ENCODE measurements at places on chromosomes 13 and 19.

GRCh38 chr19:13152356-13152973 lies 2.3 kb downstream of the IER2 start:
- no peak for DNase-seq

- no peak for DNase-seq
These were observed 28.6 kb downstream of the NAXD start for GRCh38 chr13:110643768-110644421.

DNA sequence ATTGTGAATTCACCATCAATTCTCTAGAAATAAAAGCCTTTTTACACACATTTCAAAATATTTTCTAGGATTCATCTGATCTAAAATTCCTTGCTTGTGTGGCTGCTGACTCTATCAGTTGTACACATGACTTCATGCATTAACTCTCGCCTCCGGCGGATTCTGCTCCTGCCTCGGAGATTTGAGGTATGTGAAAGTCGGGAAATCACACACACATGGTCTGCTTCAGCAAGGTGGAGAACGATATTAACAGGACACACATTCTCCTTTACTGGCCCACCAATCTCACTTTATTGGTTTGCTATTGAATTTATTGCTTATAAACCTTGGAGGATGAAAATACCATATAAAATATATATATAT lies 855.7 kb downstream of the SLITRK5 start:
- DNase-seq: no peak

DNA sequence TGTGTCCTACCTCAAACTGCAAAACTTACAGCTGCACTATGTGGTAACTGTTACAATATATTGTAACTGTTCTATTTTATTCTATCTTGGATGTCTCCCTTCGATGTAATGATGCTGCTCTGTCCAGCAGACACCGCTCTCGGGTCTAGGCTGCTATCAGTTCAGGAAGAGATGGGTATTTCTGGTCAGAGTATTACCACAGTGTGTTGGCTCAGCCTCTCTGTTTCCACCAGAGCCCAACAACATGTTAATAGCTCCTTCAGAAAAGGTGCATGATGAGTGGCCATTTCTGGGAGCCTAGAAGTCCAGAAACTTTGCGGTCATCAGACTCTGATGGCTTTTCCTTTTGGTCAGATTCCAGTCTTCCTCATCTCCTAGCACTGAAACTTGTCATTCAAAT lies 35.9 kb upstream of the IGFL1 start:
- no peak for DNase-seq

- DNase-seq: no peak
These were observed 112.8 kb upstream of the GPR12 start for GRCh38 chr13:26873386-26873698.

DNA sequence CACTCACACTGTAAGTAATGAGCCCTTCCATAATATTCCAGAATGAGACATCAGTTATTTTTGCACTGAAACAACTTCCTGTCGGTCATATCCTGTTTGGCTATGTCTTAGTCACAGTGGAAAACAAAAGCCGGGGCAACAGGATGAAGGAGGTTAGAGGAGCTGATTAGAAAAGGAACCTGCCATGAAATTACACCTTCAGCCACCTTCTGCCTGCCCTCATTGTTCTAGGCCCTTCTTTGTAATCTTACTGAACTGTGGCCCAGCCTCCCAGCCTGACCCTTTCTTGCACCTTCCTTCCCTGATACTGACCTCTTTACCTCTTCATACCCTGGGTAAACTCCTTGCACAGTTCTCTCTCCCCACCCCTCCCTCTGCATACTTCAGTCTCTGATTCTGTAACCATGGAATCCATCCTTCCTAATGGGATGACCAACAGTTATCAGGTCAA lies 67.3 kb downstream of the DOCK9 start:
- no peak for DNase-seq

DNA sequence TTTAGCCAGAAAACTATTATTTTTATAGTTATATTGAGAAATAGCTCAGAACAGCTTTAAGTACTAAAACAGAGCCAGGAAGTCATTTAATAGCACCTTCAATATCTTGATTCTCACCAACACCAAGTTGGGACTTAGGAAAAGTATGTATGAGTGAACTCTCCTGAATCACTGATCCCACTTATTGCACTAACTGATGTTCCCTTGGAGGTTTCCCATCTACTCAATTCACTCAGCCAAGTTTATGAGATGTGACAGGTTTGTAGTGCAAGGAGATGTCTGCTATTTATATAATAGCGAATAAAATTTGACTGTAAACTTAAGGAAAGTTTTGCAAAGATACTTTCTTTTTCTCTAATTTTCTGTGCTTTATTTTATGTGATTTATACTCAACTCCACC lies 1147.6 kb upstream of the PCDH20 start:
- no peak for DNase-seq

- DNase-seq: no peak
These were observed 1862.4 kb downstream of the OLFM4 start for GRCh38 chr13:54890976-54891375.

GRCh38 chr13:37131092-37131491 lies 25.6 kb upstream of the CSNK1A1L start:
- DNase-seq: no peak

- no peak for DNase-seq
These were observed 68.7 kb downstream of the IRS2 start for GRCh38 chr13:109717686-109718085.

- DNase-seq: no peak
These were observed 519.9 kb downstream of the PCDH17 start for GRCh38 chr13:58151452-58151851.

- no peak for DNase-seq
These were observed 104.2 kb downstream of the TDRD3 start for GRCh38 chr13:60501236-60501635.

- no peak for DNase-seq
These were observed 45.6 kb upstream of the MRI1 start for GRCh38 chr19:13718733-13719132.

GRCh38 chr13:100534147-100534843 lies 54.3 kb downstream of the GGACT start:
- DNase-seq: no peak

DNA sequence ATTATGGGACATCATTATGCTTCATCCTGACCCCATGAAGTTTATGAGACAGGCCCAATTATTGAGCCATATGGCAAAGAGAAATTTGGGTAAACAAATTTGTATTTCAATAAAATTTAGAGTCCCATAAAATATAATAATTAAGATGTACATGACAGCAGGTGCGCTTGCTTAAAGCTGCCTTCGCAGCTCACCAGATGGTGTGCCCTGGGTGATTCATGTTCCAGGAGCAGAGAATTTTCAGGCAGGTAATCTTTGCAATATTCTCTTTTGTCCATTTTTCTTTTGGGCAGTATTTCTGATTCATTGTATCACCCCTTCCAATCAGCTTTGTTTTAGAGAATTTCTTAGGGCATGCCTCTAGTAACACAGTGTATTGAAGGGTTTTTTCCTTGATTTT lies 39.5 kb upstream of the WASF3 start:
- no peak for DNase-seq

- no peak for DNase-seq
These were observed 23.1 kb upstream of the COG3 start for GRCh38 chr13:45441633-45442032.

DNA sequence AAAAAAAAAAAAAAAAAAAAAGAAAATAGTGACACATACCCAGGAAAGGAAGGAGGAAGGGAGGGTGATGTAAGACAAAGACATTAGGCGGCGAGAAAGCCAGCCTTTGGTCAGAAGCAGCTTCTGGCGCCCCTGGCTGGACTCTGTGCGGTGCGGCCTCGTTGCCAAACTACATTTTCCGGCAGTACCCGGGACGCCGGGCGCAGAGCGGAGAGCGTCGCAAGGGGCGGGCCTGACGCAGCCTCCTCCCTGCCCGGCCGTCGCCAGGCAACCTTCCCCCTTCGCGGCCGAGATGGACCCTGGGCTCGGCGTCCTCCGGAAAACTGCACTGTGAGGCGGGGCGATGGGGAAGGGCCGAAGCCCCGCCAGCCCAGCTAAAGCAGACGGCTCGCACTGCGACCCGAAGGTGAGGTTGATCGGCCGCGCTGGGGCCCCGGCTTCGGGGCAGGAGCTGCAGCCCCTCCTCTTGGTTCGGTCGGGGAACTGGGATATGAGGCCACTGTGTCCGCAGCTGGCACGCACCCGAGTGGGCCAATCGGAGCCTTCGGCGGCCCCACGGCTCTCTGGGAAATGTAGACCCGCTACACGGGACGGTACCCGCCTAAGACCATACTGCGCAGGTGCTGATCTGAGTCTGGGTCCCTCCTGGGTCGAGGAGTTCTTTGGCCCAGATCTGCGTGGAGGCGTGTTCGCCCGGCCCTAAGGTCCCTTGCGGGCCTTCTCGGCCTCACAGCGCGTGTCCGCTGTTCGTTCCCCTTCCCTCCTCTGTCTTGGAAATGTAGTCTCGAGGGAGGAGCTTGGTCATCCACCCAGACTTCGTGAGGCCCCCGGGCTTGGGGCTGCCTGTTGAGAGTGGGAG lies 2.3 kb upstream of the MZF1 start:
- no peak for DNase-seq

DNA sequence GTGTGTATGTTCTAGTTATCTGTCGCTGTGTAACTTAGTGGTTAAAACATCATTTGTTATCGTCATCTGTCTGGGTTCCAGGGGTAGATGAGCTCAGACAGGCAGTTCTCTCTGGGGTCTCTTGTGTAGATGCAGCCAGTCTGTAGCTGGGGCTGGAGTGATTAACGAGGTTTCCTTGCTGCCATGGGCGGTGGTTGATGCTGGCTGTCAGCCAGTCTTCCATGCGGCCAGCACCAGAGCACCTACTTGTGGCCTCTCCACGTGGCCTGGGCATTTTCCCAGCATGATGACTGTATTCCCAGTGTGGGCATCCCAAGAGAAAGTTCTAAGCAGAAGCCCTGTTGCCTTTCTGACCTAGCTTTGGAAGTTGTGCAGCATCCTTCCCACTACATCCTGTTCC lies 10.7 kb downstream of the ERCC5 start:
- no peak for DNase-seq

- no peak for DNase-seq
These were observed 30.2 kb downstream of the C2CD4C start for GRCh38 chr19:378706-379105.

DNA sequence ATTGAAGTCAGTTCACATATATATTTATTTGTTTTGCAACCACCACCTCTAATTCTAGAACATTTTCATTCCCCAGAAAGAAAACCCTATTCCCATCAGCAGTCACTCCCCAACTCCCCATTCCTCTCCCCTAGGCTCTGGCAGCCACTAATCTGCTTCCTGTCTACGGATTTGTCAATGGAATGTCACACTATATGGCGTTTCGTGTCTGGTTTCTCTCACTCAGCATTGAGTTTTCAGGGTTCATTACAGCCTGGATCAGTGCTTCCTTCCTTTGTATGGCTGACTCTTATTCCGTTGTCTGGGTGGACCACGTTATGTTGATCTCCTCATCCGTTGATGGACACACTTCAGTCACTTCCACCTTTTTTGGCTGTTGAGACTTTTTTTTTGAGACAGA lies 9.3 kb downstream of the COLGALT1 start:
- DNase-seq: no peak

- DNase-seq: no peak
These were observed 42.5 kb downstream of the WDFY2 start for GRCh38 chr13:51626749-51627148.

DNA sequence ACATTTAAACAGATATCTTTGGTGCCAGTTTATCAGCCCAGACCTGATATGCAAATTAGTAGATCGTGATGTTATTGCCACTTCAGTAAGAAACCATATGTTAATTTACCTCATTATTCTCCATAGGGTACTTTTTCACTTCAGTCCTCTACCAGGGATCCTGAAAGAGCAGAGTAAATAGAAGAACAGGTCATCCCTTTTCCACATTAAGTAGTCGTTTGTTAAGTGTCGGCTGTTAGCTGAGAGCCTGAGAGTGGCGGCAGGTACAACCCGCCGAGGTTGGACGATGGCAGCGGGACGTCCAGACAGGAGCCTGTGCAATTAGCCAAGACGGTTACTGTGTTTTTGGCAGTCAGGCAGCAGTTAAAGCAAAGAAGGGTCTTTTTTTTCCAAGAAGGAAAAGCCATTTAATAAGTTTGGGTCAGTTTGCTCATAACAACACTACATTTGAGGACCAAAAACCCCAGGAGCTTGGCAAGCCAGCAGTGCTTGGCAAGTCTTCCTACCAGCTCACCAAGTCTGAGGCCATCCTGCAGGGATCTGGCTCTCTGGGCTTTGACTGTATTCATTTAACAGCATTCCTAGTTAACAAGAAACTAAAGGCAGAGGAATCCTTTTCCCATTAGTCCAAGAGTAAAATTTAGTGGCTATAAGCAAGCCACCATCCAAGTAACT lies 231.8 kb downstream of the SHISA2 start:
- DNase-seq: no peak

- DNase-seq: no peak
These were observed 42.7 kb downstream of the CAPN12 start for GRCh38 chr19:38701455-38702063.

- no peak for DNase-seq
These were observed 2.0 kb downstream of the LRRC4B start for GRCh38 chr19:50565984-50566903.

- DNase-seq: no peak
These were observed 66.2 kb downstream of the SLC15A1 start for GRCh38 chr13:98686270-98686669.

- DNase-seq: no peak
These were observed 4.7 kb upstream of the CCDC169 start for GRCh38 chr13:36302289-36302688.

GRCh38 chr13:101398920-101399319 lies 17.4 kb downstream of the NALCN start:
- no peak for DNase-seq

GRCh38 chr13:63389756-63390155 lies 1974.1 kb upstream of the PCDH20 start:
- DNase-seq: no peak

- no peak for DNase-seq
These were observed 3.5 kb upstream of the C19orf85 start for GRCh38 chr19:55468054-55468393.

DNA sequence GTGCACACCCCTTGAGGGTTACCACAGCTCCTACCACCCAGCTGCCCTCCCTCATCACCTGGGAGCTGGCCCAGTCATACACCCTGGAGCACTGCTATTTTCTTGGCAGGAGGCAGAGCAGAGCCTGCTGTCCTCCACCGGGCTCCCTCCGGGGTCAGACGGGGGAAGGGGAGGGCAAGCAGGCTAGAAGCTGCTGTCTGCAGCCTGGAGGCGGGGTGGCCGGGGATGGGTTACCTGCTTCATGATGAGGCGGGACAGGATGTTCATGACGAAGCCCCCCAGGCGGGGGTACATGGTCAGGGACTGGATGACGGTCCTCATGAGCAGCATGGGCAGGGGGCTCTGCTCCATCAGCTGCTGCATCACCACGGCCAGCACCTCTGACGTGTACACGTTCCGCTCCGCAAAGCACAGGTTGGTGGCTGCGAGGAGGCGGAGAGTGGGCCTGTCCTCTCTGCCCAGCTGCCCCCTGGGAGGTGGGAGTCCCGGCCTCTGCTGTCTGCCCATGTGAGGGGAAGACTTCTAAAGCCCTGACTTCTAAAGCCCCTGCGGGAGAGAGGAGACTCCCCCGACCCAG lies 2.7 kb upstream of the RSPH6A start:
- no peak for DNase-seq

GRCh38 chr13:21686751-21687391 lies 16.0 kb downstream of the FGF9 start:
- no peak for DNase-seq
